ENCODE measurements at places on chromosomes 3 and 15.

GRCh38 chr3:77042882-77043281 lies 3.0 kb downstream of the ROBO2 start:
- DNase-seq, result no peak

DNA sequence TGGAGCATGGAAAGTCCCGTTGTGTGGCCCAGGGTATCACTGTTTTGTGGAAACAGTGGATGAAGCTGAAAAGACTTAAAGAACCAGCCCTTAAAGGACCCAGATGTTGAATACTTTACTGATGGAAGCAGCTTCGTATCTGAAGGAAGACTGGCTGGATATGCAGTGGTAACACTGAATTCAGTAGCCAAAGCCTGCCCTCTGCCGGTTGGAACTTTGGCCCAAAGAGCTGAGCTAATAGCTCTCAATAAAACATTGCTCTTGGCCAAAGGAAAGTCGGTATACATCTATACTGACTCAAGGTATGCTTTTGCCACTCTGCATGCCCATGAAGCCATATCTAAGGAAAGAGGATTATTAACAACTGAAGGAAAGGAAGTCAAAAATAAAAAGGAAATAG lies 885.4 kb downstream of the PDCD6IP start:
- DNase-seq, result no peak

DNA sequence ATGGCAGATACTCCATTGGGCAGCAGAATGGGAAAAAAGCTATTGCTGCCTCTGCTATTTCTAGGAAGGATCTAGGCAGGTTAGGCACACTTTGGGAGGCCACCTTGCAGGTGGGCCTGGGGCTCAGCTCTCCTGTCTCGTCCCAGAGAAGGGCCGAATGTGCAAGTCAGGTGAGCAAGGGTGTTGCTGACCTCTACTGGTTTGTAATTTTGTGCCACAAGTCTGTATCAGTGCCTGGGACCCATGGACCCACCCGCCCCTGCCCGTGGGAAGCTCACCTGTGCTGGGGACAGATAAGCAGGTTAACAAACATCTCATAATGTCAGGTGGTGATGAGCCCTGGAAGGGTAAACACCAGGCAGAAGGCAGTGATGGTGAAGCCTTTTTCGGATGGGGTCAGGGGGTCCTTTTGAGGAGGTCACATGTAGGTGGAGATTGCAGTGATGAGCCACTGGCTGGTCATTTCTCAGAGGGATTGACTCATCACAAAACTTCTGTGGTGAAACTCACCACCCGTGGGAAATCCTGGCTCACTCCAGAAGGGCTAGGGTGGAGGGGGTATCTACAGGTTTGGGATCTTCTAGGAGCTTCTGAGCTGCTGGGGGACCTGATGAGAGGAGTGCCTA lies 161.3 kb downstream of the KLF13 start:
- DNase-seq, result peak; percentile 27

- DNase-seq, result peak; percentile 87
These were observed 62.1 kb downstream of the CAPN7 start for GRCh38 chr3:15268033-15268631.

DNA sequence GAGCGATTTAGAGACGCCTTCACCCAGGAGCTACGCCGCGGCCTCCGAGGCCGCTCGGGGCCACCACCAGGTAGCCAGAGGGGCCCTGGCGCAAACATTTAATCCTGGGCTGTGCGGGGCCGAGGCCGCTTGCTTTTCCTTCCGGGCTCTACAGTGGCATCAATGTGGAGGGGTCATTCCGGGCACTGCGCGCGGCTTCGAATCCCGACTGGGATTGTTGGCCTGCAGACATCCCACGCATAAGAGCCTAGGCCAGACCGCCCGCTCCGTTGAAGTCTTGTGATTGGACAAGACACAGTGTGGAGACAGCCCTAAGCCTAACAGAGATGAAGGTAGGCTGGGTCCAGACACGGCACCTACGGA lies 568 bp upstream of the NCBP2 start:
- DNase-seq, result peak; percentile 68

- DNase-seq, result no peak
These were observed 216.2 kb upstream of the THBS1 start for GRCh38 chr15:39364721-39365120.

GRCh38 chr3:57659004-57659673 lies 33.7 kb downstream of the DENND6A start:
- DNase-seq, result no peak

GRCh38 chr3:31041161-31041978 lies 146.9 kb upstream of the GADL1 start:
- no peak for DNase-seq

DNA sequence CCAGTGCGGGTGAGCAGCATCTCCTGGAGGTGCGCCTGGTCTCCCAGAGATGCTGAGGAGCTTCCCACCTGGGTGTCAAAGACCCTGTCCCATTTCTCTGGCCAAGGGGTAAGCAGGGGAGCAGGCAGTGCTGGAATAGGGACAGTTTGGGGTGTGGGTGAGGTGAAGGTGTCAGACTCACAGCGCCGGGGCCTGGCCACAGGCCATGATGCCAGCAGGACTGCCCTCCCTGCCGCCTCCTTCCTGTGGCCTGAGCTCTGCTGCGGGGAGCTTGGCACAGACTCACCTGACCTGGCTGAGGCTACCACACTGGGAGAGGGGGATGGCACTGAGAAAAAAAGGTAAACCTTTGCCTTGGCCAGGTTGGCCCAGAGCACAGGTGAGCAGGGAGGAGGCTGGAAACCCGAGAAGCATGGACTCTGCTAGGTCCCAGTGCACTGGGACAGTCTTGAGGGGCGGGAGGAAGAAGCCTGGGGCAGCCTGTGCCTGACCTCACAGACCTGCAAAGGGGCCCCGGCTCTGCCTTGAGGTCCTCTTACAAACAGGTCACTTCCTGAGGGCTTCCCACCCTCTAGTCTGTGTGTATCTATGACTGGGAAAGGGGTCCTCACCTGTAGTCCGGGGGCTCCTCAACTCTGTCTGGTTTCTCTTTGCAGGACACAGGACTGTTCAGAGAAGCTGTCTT lies 28.2 kb downstream of the GRAMD2A start:
- DNase-seq, result no peak

GRCh38 chr15:74725225-74725774 lies at the start of gene CYP1A1:
Gene CYP1A1 (minus strand): TSS chr15:74725528. CDS start chr15:74723097, 2,431 bp downstream.
- DNase-seq, result peak; percentile 57

- no peak for DNase-seq
These were observed 10.7 kb upstream of the UBE2E1 start for GRCh38 chr3:23795096-23795495.

DNA sequence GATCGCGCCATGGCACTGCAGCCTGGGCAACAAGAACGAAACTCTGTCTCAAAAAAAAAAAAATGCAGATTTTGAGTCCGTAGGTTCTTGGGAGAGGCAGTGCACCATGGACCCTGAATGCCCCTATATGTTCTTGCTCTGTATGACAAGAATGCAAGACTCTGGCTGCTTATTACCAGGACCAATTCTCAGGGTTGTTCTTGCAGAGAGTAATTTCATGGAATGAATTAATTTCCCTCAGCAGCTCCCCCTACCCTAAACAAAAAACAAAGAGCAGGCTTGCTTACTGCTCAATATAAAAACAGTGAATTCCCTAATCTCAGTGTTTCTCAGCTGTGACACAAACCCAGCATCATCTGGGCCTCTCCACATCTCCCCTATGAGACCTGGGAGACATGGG lies 20.5 kb upstream of the DYNC1LI1 start:
- DNase-seq, result no peak

DNA sequence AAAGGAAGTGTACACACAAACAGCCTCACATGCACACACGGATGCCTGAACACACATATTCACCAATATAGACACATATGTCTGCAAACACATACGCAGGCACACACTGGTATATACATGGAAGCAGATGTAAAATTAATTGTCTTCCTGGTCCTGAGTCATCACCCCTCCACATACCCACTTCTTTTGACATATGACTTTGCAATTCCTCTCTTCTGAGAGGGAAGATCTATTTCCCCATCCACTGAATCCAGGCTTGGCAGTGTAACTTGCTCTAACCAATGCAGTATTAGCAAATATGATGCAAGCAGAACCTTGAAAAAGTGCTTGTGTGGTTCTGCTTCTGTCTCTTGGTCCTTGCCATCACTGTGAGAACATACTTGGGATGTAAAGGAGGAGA lies 76.8 kb upstream of the HRH1 start:
- DNase-seq, result no peak

- no peak for DNase-seq
These were observed 228.7 kb upstream of the ZNF385D start for GRCh38 chr3:21979706-21980105.

DNA sequence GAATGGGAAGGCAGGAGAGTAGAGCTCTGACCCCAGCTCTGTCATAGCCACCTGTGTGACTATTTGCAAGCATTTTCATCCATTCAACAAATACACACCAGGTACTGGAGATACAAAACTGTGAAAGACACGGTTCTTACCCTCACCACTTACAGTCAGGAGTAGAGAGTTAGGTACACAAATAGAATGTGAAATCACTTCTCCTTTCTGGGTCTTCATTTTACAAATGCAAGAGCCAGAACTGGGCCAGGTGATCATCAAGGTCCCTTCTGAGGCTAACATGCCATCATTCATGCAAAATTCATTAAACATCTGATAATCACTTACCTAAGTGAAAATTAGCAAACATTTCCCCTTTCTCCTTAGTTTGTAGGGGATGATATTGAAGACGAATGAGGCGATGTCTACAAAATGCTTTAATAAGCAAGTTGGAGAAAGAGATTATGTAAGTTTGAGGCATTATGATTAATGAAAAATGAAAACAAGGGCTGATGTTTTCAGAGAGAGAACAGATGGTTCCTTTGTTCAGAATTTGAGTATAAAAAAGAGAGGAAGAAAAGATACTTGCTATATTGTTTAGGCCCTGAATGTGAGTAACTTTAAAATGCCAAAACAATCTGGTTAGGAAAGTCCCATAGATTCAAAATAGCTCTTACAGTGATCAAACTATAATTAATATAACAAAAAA lies 88.6 kb downstream of the LPP start:
- no peak for DNase-seq

GRCh38 chr3:58296269-58296668 lies 9.8 kb upstream of the RPP14 start:
- DNase-seq, result no peak

- DNase-seq, result no peak
These were observed 94.7 kb downstream of the PDZRN3 start for GRCh38 chr3:73530022-73530396.

DNA sequence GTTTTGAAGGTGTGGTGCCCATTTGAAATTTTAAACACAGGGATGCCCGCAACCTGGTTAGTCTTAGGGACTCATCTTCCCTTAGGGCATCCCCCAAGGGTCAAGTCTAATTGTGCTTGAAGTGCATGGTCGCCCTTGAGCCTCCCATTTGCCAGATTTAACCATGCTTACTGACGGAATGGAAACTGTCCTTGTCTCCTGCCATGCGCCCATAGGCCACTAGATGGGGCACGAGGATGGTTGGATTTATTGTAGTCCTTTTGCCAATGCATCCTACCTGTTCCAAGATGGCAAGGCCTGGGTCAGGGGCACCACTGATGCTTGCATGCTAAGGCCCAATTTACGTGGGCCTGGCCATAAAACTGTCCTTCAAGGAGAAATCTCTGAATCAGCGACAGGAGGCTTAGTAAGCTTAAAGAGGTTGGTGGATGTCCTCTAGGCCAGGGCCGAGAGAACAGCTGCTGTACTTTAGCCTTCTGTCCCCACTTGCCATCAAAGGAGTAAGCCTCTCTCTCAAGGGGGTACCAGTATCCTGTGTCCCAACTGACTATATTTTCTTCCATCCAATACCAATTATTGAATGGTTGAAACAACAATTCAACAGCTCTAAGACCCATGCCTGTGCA lies 355.4 kb downstream of the OTOL1 start:
- DNase-seq, result peak; percentile 74

DNA sequence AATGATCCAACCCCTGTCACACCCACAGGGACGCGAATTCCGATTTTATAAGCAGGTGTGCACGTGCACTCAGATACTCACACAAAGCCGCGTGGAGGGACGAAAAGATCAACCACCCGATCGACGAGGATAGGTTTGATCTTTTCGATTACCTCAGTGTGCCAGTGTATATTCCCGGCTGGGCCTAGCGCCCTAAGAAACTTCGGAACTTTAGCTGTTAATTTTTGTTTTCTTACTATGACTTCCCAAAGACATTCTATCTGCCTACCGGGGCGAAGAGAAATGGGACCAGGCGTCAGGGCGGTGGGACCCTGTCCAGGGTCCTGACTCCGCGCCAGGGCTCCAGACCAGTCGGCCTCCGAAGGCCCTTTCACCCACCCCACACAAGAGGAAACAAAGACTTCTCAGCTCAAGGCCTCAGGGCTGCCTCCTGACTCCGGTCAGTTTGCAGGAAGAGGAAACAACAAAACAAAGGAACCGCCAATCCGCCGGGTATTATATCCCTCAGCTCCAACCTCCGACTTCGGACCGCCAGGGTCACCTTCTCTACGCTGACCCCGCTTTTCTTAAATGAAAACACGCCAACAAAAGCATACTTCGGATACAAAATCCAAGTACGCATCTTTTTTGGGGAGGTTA lies 6.8 kb downstream of the ONECUT1 start:
- DNase-seq, result no peak

GRCh38 chr3:155741603-155742002 lies 3.3 kb downstream of the PLCH1 start:
- no peak for DNase-seq

- no peak for DNase-seq
These were observed 39.3 kb downstream of the BDH1 start for GRCh38 chr3:197516517-197516889.

GRCh38 chr3:18223571-18223970 lies 201.6 kb downstream of the SATB1 start:
- DNase-seq, result no peak

GRCh38 chr3:174132421-174133042 lies 726.6 kb upstream of the NAALADL2 start:
- DNase-seq, result no peak

DNA sequence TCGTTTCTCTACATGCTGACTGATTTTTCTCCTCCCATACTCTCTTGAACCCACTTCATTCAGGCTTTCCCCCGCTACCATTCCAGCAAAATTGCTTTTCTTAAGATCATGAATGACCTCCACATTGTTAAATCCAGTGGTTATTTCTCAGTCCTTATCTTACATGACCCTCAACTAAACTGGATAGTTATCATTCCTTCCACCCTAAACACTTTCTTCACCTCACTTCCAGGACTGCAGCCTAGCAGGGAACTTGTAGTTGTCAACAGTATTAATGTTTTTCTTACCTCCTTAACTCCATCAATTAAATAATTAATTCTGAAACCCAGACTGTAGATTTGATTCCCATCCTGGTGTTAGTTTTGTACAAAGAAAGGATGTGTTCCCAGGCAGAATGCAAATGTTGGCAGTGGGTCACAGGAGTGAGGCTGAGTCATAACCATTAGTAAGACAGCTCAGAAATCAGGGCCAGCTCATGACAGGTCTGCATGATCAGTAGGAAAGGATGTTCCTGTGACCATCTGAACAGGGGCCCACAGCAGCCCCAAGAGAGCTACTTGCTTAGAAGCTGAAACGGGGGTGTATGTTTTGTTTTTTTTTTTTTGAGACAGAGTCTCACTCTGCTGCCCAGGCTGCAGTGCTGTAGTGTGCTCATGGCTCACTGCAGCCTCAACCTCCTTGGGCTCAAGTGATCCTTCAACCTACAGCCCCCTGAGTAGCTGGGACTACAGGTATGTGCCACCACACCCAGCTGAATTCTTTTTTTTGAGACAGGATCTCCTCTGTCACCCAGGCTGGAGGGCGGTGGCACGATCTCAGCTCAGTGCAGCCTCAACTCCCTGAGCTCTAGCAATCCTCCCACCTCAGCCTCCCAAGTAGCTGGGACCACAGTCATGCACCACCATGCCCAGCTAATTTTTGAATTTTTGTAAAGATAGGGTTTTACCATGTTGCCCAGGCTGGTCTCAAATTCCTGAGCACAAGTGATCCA lies 9.1 kb downstream of the BCL2L10 start:
- DNase-seq, result no peak

Measured in mucosa of descending colon (tissue), 3 donors.